ENCODE measurements at places on chromosomes 7 and 10.

DNA sequence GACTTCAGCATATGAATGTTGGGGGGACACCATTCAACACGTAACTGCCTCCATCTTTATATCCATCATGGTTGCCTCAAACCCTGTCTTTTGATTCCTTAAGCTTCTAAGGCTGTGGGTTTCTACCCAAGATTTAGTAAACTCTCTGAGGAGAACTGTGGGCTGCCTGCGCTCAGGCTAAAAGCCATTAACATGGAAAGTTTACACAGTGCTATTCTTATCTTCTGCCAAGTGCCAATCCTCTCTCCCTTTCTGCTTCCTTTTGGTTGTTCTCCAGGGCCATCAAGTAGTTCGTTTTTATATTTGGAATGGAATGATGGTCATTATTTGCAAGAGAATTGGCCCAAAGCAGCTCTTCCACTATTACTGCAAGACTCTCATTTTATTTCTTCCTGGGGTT, 97.3 kb upstream of the KLF14 start:
- no peak for DNase-seq

DNA sequence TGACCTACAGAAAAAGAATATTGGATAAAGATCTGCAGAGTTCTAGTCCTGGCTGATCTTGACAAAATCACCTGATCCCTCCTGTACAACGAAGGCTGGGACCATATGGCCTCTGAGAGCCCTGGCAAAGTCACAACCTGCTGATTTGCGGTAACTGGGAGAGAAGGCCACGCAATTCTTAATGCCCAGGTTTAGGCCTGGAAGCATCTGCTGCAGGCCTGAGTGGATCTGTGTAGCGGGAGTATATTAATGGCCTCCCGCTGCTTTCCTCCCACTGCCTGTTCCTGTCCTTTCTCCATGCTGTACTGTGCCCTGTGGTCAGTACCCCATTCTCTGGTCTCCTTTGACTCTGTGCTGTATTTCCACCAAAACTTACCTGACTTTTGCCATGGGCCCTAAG, 24.2 kb downstream of the AKR1B1 start:
- no peak for DNase-seq

- no peak for DNase-seq
Measured at GRCh38 chr10:22619101-22619500, 95.3 kb downstream of the PIP4K2A start.

DNA sequence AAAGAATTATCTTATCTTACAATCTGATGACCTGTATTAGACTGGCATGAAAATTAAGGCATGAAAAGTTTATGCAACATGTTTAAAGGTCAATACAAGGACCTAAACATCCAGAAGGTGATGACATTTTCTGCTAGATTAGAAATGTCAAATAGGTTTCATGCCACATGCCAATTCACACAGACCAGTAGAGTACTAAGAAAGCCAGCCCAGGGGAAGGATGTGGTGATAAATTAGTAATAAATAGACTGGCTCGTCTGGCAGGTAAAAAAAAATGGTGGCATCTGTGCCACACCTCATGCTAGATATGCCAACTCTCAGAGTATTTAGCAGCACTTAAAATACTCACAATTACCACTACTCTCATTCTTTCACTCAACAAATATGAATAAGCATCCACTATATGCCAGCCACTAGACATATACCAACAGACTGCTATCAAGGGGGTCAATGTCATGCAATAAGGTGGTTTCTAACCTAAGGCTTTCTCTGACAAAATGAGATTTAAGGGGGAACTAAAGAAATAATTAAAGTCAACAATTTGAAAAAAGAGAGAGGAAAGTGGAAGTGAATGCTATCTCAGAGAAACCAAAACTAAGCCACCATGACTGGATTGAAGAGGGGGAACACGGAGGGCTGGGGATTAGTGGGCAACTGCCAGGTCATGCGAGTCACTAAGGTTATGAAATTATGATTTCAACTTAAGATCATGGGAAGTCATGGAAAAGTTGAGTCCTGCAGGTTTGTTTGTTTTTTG, 83.5 kb downstream of the SGMS1 start:
- peak; percentile 53 for DNase-seq

- DNase-seq = no peak
Measured at GRCh38 chr7:5431560-5432015, 8.0 kb upstream of the TNRC18 start.

DNA sequence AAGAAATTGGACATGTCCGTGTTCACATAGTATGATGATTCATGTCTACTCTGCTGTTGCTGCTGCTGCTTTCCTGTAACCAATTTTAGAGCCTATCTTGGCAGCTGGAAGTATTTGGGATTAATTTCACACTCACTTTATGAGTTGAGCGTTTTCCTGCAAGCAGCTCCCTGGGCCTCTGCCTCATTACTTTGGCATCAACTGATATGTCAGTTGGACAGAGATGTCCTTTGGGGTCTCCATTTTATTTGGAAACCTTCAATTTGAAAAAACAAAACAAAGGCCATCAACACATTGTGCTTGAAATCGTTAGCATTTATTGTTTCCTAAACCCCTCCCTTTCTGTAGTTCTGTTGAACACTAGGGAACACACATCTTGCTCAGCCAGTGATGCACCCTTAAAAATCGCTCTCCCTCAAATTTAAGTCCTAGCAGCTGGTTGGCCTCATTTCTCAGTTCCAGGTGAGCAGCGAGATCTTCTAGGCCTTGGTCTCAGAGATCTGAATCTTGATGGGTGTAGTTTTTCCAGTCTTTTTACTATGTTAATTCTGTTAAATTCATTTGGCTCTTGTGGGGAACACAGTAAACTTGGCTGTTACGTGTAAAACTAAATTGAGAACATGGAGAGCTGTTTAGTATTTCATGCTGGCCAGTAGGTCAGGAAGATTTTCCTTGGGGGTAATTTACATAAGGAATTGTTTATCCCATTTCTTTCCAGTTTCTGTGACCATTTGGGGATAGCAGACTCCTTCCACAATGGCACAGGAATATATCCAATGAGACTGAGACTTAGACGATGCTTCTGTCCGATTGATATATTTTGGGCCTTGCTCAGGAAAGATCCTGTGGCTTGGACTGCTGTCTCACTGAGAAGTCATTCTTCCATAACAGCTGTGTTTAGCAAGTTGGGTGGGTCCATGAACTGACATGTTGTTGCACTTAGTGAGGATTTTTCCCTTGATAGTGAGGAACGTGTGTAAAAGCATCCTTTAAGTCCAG, 371.6 kb downstream of the BBS9 start:
- no peak for DNase-seq

- DNase-seq = no peak
Measured at GRCh38 chr10:44773565-44773964, 137.6 kb upstream of the TMEM72 start.

- DNase-seq = no peak
Measured at GRCh38 chr10:101666083-101666482, 28.9 kb downstream of the FBXW4 start.

Measured in stimulated activated CD4-positive, alpha-beta T cell treated with anti-CD3 and anti-CD28 coated beads, Interleukin-4, amount 100 ng/mL, for 1 hour (primary cell).